ENCODE measurements at places on chromosomes 1 and 21. TPM values are rescaled to one million over a fixed set of nuclear protein-coding genes. Genes with fewer than 3 reads are reported as not detected.

Gene PRRC2C
- 67.0 TPM for polyA plus RNA-seq

Gene THAP3
- 28.7 TPM for polyA plus RNA-seq

Gene OR2G6
- polyA plus RNA-seq: not detected

Gene TFF2
- polyA plus RNA-seq: not detected

GRCh38 chr1:178275049-178275448 is 181.1 kb downstream of the RASAL2 start:
- no peak for DNase-seq

DNA sequence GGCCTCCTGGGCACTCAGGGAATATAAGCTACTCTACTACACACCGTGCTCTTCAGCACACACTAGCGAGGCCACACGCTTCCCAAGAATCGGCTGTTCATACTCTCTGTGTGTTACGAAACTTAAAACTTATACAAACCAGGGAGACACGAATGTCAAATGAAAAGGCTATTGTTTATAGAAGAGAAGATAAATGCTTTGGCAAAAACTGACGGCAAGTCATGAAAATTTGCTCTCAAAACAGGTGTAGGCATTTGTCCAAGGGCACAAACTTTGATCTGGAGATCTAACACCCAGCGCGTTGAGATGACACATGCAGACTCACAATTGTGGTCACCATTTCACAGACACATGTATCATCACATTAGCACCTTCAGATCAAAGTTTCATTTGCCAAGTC is 46.1 kb downstream of the USP48 start:
- no peak for DNase-seq

DNA sequence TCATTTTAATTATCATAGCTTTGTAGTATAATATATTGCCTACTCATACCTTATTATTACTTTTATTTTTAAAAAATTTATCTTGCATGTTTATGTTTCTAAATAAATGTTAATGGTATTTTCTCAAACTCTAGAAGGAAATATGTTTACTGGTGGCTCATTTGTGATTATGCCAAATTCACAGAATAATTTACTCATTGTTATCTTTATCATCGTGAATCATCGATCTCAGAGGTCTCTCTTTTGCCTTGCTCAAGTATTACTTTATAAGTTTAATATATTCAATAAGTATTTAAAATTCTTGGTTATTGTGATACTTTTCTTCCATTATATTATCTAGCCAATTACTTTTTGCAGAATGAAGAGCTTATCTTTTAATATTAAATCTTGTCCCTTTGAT is 836.7 kb upstream of the ADAMTS5 start:
- no peak for DNase-seq

- no peak for DNase-seq
These were observed 12.8 kb downstream of the BACE2 start for GRCh38 chr21:41180752-41181151.

GRCh38 chr21:41074396-41075184 is 93.4 kb upstream of the BACE2 start:
- no peak for DNase-seq

- DNase-seq: no peak
These were observed 56.7 kb downstream of the PTPN14 start for GRCh38 chr1:214494706-214495105.

GRCh38 chr1:3020263-3020909 is 881 bp upstream of the ACTRT2 start:
- no peak for DNase-seq

GRCh38 chr1:57431400-57431799 is 7.5 kb upstream of the DAB1 start:
- DNase-seq: no peak

GRCh38 chr1:241778117-241778516 is 69.9 kb upstream of the EXO1 start:
- no peak for DNase-seq

- DNase-seq: no peak
These were observed 150.6 kb downstream of the HS2ST1 start for GRCh38 chr1:87064986-87065385.

DNA sequence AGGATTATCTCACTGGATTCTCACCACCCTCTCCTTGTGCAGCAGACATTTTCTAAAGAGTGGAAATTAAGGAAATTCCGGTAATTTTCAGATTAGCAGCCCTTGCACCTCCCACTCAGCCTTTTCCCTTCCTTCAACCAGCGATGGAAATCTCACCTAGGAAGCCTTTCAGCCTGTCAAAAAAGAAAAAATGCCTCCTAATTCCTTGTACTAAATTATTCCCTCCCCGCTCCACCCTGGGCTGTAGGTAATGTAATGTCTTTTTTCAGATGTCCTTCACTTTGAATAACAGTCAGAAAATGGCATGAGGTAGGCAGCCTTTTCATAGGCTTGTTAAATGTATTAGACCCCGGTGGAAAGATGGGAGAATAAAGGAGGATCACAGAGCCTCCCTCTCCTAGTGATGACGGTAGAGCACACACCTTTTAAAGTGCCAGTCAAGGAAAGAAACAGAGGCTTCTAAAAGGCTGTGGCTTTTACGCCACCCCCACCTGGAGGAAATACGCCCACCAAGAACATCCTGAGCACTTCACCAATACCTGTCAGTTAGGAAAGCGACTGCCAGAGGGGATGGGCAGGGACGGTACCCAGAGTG is 62.8 kb upstream of the NEK2 start:
- DNase-seq: no peak

DNA sequence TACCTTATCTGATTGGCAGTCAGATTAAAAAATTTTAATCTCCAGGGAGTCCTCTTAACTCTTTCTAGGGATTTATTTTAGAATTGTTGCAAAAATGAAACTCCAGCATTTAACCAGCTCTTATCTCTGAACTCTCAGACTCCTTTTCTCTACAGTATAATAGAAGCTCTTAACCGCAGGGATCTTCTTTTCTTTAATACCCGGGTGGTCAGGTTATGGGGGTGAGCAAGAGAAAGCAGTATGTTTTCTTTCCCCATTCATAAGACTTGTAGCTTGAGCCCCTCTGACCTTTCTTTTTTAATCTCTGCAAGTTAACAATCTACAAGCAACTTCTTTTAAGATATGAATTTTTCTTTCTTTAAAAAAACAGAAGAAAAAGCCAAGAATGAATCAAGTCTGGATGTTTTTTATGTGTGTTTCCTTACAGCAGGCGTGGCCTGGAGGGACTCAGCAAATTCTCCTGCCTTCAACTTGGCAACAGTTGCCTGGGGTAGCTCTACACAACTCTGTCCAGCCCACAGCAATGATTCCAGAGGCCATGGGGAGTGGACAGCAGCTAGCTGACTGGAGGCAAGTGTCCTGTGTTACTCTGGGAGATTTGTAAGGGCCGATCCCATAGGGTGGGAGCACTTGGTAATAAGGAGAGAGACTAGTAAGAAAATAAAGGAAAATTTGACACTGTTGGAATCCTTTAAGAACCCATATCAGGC is 13.4 kb upstream of the OLFML3 start:
- no peak for DNase-seq
